ENCODE measurements at places on chromosomes 7 and 10.

GRCh38 chr10:274866-275265 lies 139.6 kb downstream of the ZMYND11 start:
- no peak for DNase-seq

GRCh38 chr10:85400981-85401695 lies 965.5 kb downstream of the GRID1 start:
- no peak for DNase-seq

DNA sequence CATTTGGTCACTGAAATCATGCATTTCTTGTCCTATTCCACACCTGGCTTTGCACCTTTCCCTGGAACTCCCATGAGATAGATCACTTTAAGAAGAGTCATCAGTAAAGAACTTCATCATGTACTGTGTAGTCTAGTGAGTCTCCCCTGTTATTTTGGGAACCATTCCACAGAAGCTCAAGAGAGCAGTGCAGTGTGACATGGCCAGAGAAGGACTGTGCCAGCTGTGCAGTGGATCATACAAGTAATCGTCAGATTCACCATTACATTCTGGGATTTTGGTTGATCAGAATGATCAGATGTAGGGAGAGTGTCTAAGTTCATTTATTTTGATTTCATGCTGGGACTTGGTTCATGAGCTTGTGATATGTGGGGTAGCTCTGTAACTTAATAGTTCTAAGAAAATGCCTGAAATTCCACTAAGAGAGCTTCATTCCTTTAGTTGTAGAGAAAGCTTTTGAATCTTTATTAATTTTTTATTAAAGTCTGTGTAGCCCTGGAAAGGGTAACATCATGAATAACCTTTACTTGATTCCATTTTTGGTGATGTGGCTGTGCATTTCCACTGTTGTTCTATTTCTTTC lies 166.8 kb downstream of the SUGCT start:
- no peak for DNase-seq

DNA sequence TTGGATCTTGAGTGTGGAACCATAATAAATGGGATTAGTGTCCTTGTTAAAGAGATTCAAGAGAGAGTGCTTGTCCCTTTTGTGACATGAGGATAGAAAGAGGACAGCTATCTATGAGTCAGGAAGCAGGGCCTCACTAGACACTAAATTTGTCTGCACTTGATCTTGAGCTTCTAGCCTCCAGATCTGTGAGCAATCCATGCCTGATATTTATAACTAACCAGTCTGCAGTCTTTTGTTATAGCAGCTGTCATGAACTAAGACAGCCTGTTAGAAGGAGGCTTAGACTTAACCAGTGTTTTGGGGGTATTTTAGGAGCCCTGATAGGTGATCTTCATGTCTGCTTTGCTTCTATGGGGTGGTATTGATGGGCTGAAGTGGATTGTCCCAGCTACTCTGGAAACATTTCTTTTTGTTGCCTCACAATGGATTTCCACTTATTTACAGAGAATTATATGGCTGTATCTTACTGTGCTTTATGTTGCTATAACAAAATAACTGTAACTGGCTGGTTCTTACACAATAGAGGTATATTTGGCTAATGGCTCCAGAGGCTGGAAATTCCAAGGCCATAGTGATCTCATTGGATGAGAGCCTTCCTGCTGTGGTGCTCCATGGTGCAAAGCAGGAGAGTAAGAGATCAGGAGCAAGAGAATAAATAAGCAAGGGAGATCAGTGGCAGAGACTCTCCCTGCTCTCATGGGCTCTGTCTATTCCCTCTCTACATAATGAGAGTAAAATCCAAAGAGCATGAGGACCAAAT lies 23.4 kb upstream of the AKR1C3 start:
- no peak for DNase-seq

DNA sequence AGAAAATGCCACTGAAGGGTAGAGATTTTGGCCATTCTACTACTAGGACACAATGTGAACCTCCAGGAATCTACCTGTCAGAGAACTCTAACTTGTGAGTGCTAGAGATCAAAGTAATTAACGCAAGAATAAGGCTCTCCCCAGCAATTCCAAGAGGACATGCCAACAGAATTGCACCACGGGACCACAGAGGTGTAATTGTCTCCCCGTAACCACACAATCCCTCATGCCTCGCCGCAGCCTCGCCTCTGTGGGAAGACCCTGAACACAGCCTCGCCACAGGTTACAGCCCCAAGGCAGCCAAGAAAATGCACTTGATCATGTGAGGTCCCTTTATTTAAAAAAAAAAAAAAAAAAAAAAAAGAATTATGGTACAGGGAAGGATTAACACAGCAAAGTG lies 29.5 kb downstream of the CDCA7L start:
- DNase-seq = no peak

GRCh38 chr7:117023325-117023854 lies 70.1 kb downstream of the ST7 start:
- no peak for DNase-seq

- DNase-seq = no peak
These were observed 22.7 kb upstream of the SLC35B4 start for GRCh38 chr7:134339475-134339874.
